ENCODE measurements at places on chromosomes 3 and 15.

DNA sequence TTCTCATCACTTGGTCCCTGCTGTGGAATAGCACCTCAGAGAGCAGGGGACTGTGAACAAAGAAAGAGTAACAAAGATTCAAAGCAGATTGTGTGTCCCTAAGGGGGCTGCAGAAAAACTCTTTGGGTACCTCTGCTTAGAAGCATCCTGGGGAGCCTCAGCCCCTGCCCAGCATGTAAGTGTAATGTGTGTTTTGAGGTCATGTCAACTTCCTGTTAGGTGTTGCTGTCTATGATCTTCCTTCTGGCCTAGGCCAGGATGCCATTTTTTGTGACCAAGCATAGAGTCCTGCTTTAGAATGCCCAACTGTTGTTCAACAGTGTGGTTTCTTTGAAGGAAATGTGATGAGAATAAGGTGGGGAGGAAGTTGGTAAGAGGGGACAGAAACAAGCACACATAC is 77.1 kb upstream of the BCL6 start:
- DNase-seq = no peak

DNA sequence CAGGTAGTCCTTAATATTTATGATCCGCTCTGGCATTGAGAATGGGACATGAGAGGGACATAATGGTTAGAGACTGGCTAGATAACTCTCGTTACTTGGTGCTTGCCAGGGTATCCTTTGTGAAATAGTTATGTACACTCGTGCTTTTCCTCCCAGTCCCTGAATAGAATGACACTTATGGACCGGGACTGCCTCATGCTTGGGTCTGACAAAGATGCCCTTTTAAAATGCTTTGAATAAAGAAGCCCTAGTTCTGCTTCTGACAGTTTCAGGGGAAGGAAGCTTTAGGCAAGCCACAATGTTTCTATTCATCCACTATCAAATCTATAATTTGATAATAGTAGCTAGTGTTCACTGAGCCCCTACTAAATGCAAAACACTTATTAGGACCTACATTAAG is 29.4 kb downstream of the POLR2M start:
- DNase-seq = no peak

DNA sequence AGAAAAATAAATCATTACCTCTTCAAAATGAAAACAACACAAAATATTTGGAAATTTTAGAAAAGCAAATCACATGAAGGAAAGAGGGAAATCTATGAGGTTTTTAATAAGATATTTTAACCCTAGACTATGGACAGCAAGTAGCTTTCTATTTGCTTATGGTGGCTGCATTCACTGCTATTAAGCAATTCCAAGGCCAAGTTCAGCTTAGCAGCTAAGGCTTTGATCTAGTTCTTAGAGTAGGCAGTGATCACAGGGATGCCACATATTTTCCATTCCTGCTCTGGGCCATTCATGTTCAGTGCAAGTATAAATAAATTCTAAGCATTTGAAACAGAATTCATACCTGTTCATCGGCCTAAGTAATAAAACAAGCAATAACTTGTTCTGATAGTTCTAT is 235.3 kb downstream of the CDIN1 start:
- DNase-seq = no peak

- no peak for DNase-seq
Observed at GRCh38 chr3:89467898-89468363, 360.5 kb downstream of the EPHA3 start.

GRCh38 chr3:78858174-78858573 is 909.6 kb downstream of the ROBO1 start:
- no peak for DNase-seq

DNA sequence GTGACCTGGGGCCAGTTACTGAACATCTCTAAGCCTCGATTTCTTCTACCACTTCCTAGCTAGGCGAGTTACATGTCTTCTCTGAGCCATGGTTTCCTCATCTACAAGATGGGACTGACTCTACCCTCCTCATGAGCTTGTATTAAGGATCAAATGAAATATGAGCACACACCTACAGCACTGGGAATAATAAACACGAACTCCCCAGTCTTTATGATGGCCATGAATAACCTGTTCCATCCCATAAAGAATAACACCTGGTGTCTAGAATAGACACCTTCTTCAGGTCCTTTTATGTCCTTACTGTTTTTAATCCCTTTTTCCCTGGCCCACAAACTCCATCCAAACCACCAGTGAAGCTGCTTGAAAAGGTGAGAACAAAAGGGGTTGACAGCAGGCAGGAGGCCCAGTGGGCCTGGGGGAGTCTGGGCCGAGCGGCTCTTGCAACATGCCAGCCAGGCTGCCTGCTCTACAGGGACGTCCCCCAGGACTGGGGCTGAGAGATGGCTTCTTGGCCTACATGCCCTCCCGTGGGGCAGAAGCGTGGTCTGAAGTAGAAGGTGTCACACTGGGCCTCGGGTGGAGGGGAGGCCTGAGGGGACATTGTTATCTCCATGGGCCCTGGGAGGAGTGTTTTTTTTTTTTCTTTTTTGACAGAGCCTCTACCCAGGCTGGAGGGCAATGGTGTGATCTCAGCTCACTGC is 178.2 kb downstream of the RAB11A start:
- no peak for DNase-seq

- no peak for DNase-seq
Observed at GRCh38 chr3:158369279-158369678, 201.7 kb upstream of the MLF1 start.

DNA sequence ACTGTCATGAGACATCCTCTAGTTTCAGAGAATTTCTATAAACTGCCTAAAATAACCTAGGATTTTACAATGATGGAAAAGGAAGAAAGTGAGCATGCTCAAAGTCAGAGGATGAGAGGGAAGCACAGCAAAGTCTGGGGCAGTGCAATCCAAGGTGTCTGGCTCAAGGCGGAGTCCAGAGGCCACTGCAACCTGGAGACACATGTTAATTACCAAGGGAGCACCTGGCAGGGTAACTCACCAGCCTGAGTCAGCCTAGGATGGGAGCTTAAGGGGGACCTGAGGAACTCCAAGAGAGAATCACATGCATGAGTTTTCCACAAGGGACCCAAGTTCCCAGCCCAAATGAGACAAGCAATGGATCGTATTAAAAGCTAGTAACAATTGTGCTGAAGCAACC is 49.8 kb downstream of the PLD1 start:
- DNase-seq = no peak

GRCh38 chr3:47273564-47273963 is 9.0 kb downstream of the KIF9 start:
- DNase-seq = no peak

- no peak for DNase-seq
Observed at GRCh38 chr15:25776071-25776746, 86.9 kb downstream of the ATP10A start.

GRCh38 chr3:26657348-26657976 is 34.9 kb downstream of the LRRC3B start:
- no peak for DNase-seq

- DNase-seq = no peak
Observed at GRCh38 chr15:71804695-71805470, 5.5 kb upstream of the NR2E3 start.

- DNase-seq = no peak
Observed at GRCh38 chr3:14524311-14524711, 15.8 kb downstream of the GRIP2 start.

- no peak for DNase-seq
Observed at GRCh38 chr15:100861511-100861991, 18.1 kb upstream of the ALDH1A3 start.

- DNase-seq = no peak
Observed at GRCh38 chr15:86221119-86221518, 141.4 kb downstream of the AGBL1 start.

GRCh38 chr3:50304601-50305000 is 1.2 kb upstream of the HYAL1 start:
- DNase-seq = no peak

DNA sequence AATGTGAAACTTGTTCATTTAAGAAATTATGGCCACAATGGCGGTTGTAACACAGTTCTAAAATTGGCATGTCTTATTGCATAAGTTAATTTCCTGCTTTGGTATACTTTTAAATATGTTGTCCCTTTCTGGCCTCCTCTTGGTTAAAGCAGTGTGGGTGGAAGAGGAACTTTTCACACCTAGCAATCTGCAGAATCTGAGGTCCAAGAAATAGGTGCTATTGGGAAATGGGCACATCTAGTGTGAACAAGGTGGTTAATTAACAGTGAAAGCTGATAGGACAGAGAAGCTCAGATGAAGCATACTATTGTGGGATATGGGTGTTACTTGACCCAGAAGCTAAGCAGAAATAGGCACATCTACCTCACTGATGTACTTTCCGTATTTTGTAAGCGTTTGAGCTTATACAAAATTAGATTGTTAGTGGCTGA is 10.6 kb downstream of the CMC1 start:
- no peak for DNase-seq

- no peak for DNase-seq
Observed at GRCh38 chr15:101115786-101116680, 135.8 kb downstream of the CHSY1 start.

DNA sequence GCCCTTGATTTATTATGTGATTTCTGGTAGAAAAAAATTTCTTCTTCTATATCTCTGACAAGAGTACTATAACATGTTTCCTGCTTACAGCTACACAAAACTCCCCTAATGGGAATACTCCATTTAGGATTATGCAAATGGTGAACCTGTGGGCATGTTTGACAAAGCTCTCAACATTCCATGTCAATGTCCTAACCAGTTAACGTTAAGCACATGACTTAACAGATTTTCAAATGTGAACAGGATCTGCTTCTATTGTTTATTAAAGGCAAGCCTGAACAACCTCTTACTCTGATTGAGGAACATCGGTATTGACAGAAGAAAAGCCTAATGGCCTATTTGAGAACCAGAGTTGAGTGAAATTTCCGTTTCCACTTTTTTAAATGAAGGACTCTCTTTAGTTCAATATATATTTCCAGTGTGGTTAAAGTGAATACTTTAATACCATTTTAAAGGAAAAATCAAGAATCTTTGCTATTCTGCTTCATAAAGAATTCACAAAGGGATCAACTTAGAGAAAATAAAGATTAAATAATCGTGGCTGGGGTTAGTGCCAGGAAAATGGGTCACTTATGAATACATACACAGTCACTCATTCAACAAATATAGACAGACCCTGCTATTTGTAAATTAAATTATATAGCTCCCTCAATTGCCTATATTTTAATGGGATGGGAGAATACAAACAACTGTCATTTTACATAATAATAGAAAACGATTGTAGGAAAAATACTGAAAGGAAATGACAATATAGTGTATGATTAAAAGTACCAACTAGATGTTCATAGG is 300.3 kb upstream of the CBLB start:
- DNase-seq = no peak

GRCh38 chr15:52060501-52060900 is 41.5 kb downstream of the MAPK6 start:
- DNase-seq = no peak

DNA sequence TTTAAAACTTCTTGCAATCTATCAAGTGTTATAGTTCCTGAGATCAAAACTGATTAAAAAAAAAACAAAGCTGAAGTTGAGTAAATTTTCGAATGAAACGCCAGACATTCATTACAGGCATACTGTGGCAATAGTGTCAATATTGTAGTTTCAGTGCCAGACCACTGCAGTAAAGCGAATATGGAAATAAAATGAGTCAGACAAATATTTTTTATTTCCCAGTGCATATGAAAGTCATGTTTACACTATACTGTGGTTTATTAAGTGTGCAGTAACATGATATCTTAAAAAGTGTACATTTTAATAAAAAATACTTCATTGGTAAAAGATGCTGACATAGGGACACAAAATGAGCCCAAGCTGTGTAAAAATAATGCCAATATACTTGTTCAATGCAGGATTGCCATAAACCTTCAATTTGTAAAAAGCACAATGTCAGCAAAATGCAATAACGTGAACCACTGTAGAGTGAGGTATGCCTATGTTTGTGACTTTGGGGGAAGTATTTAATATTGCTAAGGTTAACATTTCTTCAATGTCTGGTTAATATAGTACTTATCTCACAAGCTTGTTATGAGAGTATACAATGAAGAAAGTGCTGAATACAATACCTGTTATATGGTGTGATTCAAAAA is 1473.9 kb upstream of the GBE1 start:
- DNase-seq = no peak

GRCh38 chr15:58546635-58547627 is 115.1 kb downstream of the LIPC start:
- no peak for DNase-seq

GRCh38 chr3:54202054-54202453 is 79.7 kb downstream of the CACNA2D3 start:
- no peak for DNase-seq

- DNase-seq = no peak
Observed at GRCh38 chr3:130760922-130761321, 14.3 kb upstream of the PIK3R4 start.

- no peak for DNase-seq
Observed at GRCh38 chr15:94075349-94075748, 156.0 kb upstream of the MCTP2 start.

DNA sequence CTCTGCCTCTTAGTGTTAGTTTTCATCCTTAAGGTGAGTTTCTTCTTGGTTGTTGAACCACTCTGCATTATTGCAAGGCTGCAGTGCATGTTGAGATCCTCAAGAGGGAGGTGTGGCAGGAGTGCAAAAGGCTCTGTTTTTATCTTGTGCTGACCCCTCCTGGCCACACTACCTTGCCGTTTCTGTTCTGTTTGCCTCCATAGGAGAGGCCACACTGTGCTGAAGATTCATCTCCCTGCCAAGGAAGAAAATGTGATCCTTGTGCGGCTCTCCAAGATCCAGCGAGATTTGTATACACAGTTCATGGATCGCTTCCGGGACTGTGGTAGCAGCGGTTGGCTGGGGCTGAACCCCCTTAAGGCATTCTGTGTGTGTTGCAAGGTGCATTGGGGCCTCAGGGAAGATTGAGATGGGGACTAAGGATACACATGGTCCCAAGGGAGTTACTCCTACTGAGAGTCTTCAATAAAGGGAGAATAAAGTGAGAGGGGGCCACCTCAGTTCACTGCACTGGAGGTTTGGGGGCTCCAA is 33.0 kb upstream of the TEX264 start:
- DNase-seq = no peak

GRCh38 chr3:171829841-171830517 is 13.2 kb upstream of the TMEM212 start:
- no peak for DNase-seq

DNA sequence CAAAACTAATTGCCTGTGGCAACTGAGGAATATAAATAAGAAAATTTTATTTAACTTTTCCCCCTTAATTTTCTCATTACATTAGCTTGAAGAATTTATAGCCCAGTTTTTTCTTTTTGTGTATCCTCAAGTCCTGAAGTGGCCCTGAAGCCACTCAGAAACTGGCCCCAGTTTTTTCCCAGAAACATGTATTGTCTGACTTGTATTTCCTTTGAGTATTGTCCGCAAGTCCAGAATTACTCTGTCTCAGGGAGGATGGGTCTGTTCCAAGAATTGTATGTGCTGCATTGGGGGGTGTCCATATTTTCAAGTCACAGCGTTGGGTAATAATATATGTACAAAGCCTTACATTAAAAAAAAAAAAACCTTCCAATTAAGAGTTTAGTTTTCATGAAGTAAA is 149.7 kb upstream of the IL12A start:
- no peak for DNase-seq

GRCh38 chr3:120177151-120177550 is 82.9 kb upstream of the GSK3B start:
- no peak for DNase-seq

Measured in stimulated activated CD8-positive, alpha-beta memory T cell treated with anti-CD3 and anti-CD28 coated beads, Interleukin-12 subunit alpha, Interleukin-12 subunit beta, amount 100 ng/mL, for 4 hours (primary cell).